Activated CD8-positive, alpha-beta T cell treated with anti-CD3 and anti-CD28 coated beads for 36 hours (primary cell): ENCODE measurements at places on chromosomes 6 and 20. TPM values are rescaled to one million over a fixed set of nuclear protein-coding genes. Genes with fewer than 3 reads are reported as not detected.

DNA sequence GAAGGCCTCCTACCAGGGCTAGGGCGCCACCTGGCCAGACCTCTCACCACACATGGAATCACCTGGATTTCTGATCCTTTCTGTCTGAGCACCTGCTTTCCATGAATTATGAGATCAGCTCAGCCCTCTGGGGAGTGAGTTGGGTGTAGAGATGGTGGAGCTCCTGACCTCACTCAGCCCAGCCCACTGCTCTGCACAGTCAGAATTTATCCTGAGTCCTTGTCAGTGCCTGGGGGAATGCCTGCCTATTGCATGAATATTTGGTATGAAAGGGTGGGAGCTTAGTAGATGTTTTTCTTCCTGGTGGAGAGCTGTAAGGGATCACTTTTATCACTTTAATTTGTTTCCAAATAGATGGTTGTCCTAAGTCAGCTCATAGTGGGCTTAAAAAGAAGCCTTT is 47.5 kb downstream of the DTD1 start:
- no peak for DNase-seq

DNA sequence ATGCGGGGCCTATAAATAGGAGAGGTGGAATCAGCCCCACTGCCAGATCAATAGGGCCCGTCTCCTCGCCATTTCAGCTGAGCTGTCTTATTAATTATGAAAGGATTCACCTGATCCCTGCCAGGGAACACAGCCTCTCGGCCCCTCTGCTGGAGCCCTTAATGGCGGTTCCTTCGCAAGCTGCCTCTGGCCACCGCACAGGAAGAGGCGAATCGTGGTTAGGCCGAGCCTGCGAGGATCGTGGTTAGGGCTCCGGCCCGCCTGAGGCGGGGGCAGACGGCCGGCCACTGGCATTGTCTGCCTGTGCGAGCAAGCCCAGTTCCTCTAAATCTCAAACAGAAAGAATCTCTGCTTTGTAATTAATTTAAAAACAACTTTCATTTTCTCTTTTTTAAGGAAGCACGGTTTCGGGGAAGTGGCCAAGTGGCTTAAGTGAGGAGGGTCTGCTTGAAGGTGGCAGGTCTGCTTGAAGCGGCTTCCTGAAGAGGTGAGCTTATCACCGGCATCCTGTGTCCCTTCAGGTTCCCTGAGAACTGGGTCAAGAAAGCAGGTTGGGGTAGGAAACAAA is 9.2 kb downstream of the NRN1 start:
- DNase-seq = peak; percentile 24

GRCh38 chr6:4687656-4687988 is 88.6 kb upstream of the CDYL start:
- DNase-seq = no peak

DNA sequence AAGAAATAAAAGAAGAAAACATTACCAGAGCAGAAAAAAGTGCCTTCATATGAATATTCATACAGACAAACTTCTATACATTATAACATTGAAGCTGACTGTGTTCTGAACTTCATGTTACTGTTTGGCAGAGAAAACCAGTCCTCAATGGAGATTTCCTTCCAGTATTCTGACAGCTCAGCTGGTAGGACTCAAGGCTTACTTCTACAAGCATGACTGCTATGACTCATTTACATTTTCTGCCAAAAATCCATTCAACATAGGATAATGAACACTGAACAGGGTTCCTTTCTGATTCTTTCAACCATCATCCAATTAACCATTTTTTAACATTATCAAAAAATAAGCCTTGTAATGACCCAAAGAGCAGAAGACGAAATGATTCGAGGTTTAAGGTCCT is 25.4 kb downstream of the COL9A1 start:
- no peak for DNase-seq

PBOV1 gene
- not detected for total RNA-seq
